T-cell (primary cell): ENCODE measurements at places on chromosomes 13 and 19. TPM values are rescaled to one million over a fixed set of nuclear protein-coding genes. Genes with fewer than 3 reads are reported as not detected.

The GARIN5A gene
- total RNA-seq: 0.65 TPM

The ZNF208 gene
- total RNA-seq: 2.9 TPM

The AMER2 gene
- total RNA-seq: not detected

The ZNF135 gene
- 2.8 TPM for total RNA-seq

The ZNF543 gene
- 8.5 TPM for total RNA-seq

The CYP4F2 gene
- not detected for total RNA-seq

The TBXA2R gene
- 7.8 TPM for total RNA-seq

The CYP4F3 gene
- total RNA-seq: not detected

The IFNL1 gene
- total RNA-seq: not detected

The EBI3 gene
- not detected for total RNA-seq

The UBE2L5 gene
- total RNA-seq: 0.33 TPM

The CEBPA gene
- 1.1 TPM for total RNA-seq

The C1QTNF9B gene
- not detected for total RNA-seq

The MEIOSIN gene
- total RNA-seq: not detected

The KCNN1 gene
- total RNA-seq: not detected

The IGLON5 gene
- not detected for total RNA-seq

The PSG11 gene
- not detected for total RNA-seq

The IZUMO4 gene
- total RNA-seq: 21.9 TPM

The SULT2A1 gene
- total RNA-seq: 0.30 TPM

The KCNJ14 gene
- total RNA-seq: 3.4 TPM

The MYH14 gene
- not detected for total RNA-seq

The USP12 gene
- total RNA-seq: 43.6 TPM

The TFDP1 gene
- total RNA-seq: 25.8 TPM

The TMEM238 gene
- 16.0 TPM for total RNA-seq

The ZNF880 gene
- total RNA-seq: 15.3 TPM

The EXOSC5 gene
- 13.4 TPM for total RNA-seq

The RASAL3 gene
- 296 TPM for total RNA-seq

The BRCA2 gene
- total RNA-seq: 2.2 TPM

The ZNF579 gene
- 5.4 TPM for total RNA-seq

The GSX1 gene
- not detected for total RNA-seq

The BORCS8 gene
- 44.3 TPM for total RNA-seq

The PCDH17 gene
- 0.06 TPM for total RNA-seq

The ERICH6B gene
- not detected for total RNA-seq

The C13orf46 gene
- 26.8 TPM for total RNA-seq

The SIGLEC11 gene
- 0.09 TPM for total RNA-seq

The HSPB6 gene
- total RNA-seq: 0.51 TPM

The PCDH20 gene
- not detected for total RNA-seq

The TSKS gene
- total RNA-seq: 2.1 TPM

The HS6ST3 gene
- not detected for total RNA-seq

The ZFP82 gene
- 8.3 TPM for total RNA-seq
